ENCODE measurements at places on chromosomes 5 and 9.

GRCh38 chr9:78248635-78249034 is 12.8 kb downstream of the CEP78 start:
- DNase-seq = peak; percentile 53

- peak; percentile 69 for DNase-seq
These were observed 58.0 kb downstream of the SLC22A5 start for GRCh38 chr5:132427281-132428146.

- DNase-seq = no peak
These were observed 146.8 kb downstream of the SMC2 start for GRCh38 chr9:104240890-104241289.

DNA sequence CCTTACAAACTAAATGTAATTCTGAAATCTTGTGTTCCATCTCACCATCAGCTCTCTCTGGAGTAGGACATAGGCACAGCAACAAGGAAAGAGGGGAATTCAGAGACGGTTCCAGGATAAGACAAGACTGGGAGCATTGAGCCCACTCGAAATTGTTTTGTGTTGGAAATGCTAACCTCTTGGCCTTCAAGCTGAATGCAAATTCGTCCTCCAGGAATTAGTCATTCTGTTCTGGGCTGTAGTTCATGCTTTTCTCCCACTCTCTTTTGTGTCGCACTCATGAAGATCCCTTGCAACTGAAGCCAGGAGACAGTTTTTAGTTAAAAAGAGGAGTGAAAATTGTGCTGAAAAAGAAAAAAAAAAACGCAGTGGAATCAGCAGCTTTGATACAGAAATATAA is 121.7 kb upstream of the SEMA6A start:
- no peak for DNase-seq

DNA sequence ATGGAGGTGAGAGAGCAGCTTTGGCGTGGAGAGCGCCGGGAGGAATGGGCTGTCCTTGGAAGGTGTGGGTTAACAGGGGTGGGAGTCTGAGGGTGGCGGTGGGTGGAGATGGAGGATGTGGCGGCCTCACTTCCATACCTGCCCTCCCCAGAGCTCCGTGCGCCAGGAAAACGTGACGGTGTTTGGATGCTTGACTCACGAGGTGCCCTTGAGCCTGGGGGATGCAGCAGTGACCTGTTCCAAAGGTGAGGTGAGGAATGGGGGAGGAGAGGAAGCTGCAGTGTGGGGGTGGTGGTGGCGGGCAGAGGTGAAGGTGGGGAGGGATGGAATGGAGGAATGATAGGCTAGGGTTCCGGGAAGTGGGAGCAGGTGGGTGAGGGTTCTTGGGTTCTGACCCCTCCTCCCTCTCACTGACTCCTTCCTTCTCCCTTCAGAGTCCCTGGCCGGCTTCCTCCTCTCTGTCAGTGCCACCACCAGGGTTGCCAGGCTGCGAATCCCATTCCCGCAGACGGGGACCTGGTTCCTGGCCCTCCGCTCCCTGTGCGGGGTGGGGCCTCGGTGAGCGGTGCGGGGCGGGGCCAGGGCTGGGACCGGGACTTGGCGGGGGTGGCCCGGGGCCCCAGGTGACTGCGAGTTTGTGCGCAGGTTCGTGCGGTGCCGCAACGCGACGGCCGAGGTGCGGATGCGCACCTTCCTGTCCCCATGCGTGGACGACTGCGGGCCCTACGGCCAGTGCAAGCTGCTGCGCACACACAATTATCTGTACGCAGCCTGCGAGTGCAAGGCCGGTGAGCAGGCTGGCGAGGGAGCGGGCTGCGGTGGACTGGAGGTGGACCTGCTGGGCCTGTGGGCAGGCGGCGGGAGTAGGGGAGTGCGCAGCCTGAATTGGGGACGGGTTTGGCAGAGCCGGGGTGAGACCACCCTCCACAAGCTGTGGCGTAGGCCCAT is 17.1 kb downstream of the TMEM8B start:
- no peak for DNase-seq

DNA sequence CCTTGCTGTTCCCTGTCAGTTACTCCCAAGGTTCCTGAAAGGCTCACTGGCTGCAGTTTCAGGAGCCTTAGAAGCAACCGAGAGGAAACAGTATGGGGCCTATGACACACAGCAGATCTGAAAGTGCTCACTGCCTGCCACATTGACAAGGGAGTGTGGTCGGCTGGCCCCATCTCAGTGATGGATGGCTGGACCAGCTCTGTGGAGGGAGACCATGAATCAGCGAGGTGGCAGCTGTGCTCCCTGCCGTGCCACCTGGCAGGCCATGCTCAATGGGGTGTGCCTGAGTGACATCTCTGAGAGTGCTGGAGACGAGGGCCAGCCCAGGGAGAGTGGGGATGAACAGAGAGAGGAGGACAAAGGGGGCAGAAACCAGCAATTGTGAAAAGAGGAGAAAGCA is 49.1 kb downstream of the DOCK2 start:
- no peak for DNase-seq

GRCh38 chr5:14521748-14522147 is 59.8 kb upstream of the OTULINL start:
- no peak for DNase-seq

DNA sequence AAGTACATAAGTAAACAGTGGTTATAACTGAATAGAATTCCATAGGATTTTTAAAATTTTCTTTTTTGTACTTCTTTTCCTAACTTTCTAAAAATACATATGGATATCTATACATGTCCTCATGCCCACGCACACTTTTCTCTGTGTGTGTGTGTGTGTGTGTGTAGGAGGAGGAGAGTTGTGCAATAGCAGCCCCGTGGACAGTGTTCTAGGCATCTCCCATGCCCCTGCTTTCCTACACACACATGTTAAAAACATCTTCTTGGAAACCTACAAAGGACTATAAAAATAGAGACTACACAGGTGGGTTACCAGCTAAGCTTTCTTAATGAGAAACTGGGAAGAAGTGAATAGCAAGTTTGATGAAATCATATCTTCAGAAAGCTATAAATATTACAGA is 19.8 kb upstream of the HEXB start:
- DNase-seq = peak; percentile 47

DNA sequence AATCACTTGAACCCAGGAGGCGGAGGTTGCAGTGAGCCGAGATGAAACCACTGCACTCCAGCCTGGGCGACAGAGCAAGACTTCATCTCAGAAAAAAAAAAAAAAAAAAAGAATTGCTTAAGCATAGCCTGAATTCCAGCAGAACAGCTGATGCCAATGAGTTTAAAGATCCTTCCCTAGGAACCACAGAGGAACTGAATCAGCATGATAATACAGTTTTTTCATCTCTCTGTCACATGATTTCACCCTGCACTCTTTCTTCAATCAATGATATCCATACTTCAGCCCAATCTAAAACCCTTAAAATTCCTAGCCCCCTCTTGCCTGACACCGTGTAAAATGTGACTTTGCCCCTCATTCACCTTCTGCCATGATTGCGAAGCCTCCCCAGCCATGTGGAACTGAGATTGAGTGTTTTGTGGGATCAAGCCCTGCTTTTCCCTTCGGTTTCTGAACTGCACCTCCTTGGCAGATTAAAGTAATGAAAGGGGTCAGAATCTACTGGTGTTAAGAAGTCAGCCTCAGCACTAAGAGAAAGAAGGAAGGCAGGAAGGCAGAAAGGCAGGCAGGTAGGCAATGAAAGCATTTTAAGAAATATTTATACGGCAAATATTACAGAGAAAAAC is 20.9 kb upstream of the DMXL1 start:
- DNase-seq = peak; percentile 56

GRCh38 chr9:110936237-110936636 is 102.0 kb downstream of the LPAR1 start:
- DNase-seq = peak; percentile 14

DNA sequence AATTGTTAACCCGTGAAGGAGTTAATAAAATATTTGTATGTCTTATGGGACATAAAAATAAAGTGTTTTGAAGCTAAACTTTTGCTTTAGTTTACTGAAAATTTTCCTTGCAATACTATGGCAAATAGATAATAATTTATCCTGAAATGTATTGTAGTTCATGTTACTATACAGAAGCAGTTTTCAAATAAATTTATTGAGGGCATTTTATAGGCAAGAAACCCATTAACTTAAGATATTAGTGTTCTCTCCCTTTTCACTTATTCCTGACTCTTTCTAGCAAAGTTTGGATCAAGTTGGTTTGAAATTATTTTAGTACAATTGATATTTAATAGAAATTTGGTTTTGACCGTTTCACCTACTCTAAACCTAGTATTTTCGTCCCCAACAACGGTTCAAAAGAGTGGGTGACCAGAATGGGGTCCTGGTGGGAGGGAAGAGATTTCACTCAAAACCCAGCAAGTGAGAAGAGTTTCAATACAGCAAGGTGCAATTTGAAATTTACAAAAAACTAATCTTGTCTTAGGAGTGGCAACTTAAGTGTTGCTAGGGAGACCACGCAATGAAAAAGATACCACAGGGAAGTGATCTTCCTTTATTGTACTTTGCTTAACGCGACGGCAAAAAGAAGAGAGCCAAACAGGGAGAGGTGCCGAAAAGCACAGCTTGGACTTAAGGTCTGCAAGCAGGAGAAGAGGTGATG is 28.4 kb downstream of the NR2F1 start:
- no peak for DNase-seq

DNA sequence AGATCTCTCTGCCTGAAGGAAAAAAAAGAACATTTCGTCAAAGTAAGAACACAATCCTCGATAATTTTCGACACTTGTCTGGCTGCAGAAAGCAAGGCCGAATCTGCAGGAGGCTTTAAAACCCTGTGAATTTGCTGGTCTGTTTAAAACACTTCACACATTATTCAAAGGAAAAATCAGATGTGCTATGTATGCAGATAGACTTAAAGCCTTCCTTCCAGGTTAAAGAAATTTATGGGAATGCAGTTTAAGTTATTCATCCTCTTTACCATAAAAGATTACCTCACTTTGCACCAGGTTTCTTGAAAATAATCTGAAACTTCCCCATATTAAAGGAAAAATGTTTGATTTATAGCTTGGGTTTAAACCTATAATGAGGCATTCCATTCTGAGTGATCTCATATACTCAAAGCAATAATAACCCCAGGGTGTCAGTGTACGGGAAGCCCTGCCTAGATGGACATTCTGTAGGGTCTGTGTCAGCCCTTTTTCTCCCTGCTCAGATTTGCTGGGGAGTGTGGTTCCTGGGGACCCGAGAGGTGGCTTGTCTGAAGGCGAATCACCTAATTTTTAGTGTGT is 323.5 kb upstream of the SLC24A2 start:
- DNase-seq = no peak

DNA sequence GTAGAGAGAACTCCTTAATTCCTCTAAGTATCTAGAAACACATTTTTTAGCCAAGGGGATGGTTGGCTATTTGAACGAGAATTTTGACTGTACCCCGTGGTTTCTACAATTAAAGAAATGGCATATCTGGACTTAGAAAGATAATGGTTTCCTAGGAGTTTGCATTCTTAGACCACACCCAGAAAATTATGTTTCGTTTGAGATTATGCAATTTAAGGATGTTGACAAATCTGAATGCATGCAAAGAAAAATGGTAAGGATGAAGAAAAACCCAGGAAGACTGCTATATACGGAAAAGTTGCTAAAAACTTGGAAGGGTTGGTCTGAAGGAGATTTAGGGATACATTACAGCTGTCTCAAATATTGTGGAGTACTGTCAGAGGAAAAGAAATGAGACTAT is 538.5 kb upstream of the WWC1 start:
- no peak for DNase-seq

DNA sequence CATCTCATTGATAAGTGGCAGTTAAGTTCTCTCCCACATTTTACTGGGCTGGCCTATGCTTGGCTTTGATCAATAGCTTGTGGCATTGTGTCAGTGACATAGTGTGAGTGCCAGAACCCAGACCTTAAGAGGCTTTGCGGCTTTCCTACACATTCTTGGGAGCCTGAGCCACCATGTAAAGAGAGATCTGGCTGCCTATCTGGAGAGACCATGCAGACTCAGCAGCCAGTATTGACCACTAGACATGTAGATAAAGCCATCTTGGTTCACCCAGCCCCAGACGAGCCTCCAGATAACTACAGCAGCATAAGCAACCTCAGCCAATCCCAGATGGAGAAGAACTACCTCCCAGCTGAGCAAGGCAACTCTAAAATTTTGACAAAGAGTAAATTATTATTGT is 28.6 kb downstream of the C9orf153 start:
- no peak for DNase-seq

DNA sequence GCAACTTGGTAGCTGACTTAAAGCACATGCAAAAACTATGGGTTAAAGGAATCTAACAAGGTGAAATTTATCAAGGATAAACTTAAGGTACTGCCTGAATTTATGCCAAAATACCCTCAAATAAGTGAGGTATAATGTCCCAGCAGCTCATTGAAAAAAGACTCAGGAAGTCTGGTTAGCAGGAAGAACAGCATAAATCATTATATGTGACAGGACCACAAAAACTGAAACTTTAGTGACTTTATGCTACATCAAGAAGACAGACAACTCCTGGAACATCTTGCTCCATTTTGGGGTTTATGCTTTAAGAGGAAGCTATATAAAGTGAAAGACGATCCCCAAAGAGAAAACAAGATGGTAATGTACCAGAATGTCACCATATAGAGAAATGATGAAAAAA is 282.4 kb upstream of the ZNF462 start:
- DNase-seq = no peak

GRCh38 chr5:101278011-101278687 is 375.1 kb upstream of the ST8SIA4 start:
- DNase-seq = no peak
